ENCODE measurements at places on chromosomes 7 and 10. TPM values are rescaled to one million over a fixed set of nuclear protein-coding genes. Genes with fewer than 3 reads are reported as not detected.

- no peak for DNase-seq
Measured at GRCh38 chr7:23473844-23474093, 3.5 kb upstream of the IGF2BP3 start.

DNA sequence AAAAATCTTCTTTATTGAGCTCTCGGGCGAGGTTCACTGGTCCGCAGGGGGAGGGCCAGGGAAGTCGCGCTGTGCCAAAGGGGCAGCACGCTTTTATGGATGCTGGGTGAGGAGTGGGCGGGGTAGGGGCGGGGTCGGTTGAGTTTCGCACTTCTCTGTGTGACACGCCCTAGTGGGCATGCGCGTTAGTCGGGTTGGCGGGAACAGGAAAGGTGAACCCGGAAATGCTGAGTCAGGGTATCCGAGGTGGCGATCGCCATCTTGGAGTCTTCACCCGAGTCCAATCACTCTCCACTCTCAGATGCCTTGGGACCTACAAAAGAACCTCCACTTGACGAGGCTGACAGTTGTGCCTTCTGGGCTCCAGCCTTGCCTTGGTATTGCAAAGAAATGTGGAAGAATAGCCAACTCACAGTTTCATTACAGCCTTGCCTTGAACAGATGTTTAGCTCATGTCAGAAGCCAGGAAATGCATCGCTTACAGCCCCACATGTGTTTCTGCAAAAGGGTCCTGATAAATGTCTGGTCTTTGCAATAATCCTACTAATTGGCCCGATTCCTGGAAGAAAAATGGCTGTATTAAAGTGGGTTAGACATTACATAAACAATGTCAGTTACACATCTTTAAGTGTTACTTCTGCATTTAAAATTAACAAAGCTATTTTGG is 64.1 kb downstream of the AHR start:
- DNase-seq, result no peak

DNA sequence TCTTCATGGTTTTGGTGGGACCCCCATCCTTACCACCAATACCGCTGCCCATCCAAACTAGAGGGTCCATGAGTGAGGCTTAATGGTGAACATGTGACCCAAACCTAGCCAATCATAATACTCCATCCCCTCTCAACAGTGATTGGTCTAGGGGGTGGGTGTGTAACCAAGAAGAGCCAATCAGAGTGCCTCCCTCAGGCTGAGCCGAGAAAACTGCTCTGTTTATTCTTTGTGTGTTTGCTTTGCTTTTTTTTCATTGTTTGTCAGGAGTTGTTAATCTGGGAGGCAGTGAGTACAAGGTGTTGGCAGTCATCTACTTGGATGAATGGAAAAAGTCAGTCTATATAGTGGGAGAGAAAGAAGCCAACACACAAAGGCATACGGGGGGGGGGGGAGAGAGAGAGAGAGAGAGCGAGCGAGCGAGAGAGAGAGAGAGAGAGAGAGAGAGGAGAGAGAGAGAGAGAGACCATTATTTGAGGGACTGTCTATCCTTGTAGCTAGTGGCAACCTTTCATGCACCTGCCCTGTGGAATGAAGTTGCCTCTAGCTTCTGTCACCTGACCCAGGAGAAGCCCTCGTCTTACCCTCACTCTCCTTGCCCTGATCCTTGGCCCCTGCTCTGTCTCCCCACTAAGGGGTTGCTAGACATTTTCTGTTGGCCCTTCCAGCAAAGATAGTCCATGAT is 441.7 kb downstream of the TYW1 start:
- DNase-seq, result no peak

GRCh38 chr7:50261593-50261992 is 42.9 kb upstream of the IKZF1 start:
- no peak for DNase-seq

- DNase-seq, result no peak
Measured at GRCh38 chr10:103951183-103951582, 15.8 kb upstream of the SLK start.

- peak; percentile 19 for DNase-seq
Measured at GRCh38 chr10:119253433-119254174, 46.2 kb downstream of the GRK5 start.

DNA sequence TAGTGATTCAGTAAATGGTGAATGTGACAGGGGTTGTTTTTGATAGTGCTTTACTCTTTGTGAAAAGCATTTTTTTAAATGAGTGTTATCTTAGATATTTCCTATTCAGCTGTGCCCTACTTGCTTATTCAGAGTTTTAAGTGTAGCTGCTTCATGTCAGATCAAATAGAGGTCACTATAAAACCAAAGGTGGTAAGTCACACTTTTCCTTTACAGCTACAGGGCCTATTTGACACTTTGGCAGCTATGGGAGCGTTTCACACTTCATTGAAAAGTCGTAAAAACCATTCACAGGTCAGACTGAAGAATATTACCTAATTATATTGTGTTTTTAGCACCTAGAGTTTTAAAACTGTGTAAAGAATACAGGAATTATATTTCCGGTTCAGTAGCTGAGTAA is 67.3 kb downstream of the ANKIB1 start:
- no peak for DNase-seq

GRCh38 chr10:37865264-37865663 is 7.9 kb upstream of the ZNF248 start:
- DNase-seq, result no peak

- no peak for DNase-seq
Measured at GRCh38 chr10:132192991-132193665, 6.4 kb downstream of the DPYSL4 start.

GRCh38 chr7:71303566-71303965 is 171.6 kb downstream of the GALNT17 start:
- DNase-seq, result no peak

- DNase-seq, result no peak
Measured at GRCh38 chr10:8473205-8473604, 418.7 kb downstream of the GATA3 start.

DNA sequence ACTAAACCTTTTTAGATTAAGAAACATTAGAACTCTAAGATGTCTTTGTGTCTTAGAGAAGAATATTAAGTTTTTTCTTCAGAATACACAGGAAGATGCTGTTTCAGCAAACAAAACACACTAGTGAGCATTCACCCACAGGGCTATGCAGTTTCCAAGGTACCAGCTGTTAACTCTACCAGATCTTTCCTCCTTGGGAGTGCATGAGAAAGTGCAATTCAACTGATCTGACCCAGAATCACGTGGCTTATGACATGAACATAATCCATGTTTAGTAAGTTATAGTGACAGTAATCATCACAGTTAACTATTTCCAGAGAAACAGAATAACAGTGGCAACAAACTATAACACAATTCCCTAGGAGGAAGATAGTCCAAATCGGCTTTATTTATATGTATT is 270.7 kb downstream of the CACNA2D1 start:
- DNase-seq, result no peak

- no peak for DNase-seq
Measured at GRCh38 chr10:131662851-131663250, 238.0 kb upstream of the PPP2R2D start.

DNA sequence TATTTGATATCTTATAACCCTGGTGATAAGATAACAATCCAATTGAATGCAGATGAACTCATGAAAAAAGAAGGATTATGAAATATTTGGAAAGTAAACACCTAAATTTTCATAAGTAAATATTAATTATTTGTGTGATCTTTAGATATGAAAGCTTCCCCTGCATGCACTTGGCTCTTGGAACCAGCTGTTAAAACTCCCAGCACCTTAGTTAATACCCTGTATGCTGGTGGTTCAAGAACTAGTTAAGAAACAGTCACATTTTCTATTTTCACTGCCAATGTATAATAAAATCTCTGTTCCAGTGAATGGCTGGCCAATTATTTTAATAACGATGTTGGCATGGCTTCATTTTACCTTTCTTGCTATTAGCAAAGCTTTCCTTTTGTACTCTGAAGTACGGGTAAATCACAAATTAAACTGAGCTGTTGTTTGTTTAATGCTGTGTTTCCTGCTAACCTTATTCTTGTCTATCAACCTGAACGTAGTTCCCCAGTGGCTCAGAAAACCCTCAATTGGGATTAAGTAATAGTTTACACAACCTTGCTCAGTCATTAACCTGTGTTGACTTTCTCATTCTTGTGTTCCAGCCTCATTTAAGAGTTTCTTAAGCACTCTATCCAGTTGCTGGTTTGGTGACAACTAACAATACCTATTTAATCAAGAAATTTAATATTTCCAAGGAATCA is 38.9 kb downstream of the MET start:
- DNase-seq, result no peak

VPS50 gene
- 36.9 TPM for total RNA-seq

MAGI2 gene
- 0.64 TPM for total RNA-seq

MCM10 gene
- total RNA-seq, result 42.0 TPM

GIMAP5 gene
- not detected for total RNA-seq

AKR1D1 gene
- total RNA-seq, result not detected

CCDC146 gene
- 8.8 TPM for total RNA-seq

UNC5B gene
- total RNA-seq, result 0.39 TPM

GCC1 gene
- 22.0 TPM for total RNA-seq

FAM221A gene
- 25.2 TPM for total RNA-seq
